ENCODE measurements at places on chromosomes 1 and 21. TPM values are rescaled to one million over a fixed set of nuclear protein-coding genes. Genes with fewer than 3 reads are reported as not detected.

CD84 gene
- total RNA-seq, result not detected

- no peak overlapping the region for H3K27ac ChIP-seq
- H3K4me3 ChIP-seq, result no peak overlapping the region
- no peaks in the 10 kb centered on the region for H3K36me3 ChIP-seq
- H3K27me3 ChIP-seq, result no peaks in the 10 kb centered on the region
- no peaks in the 10 kb centered on the region for H3K4me1 ChIP-seq
- no peak for DNase-seq
Observed at GRCh38 chr21:23858878-23859277, 1748.4 kb downstream of the MRPL39 start.

DNA sequence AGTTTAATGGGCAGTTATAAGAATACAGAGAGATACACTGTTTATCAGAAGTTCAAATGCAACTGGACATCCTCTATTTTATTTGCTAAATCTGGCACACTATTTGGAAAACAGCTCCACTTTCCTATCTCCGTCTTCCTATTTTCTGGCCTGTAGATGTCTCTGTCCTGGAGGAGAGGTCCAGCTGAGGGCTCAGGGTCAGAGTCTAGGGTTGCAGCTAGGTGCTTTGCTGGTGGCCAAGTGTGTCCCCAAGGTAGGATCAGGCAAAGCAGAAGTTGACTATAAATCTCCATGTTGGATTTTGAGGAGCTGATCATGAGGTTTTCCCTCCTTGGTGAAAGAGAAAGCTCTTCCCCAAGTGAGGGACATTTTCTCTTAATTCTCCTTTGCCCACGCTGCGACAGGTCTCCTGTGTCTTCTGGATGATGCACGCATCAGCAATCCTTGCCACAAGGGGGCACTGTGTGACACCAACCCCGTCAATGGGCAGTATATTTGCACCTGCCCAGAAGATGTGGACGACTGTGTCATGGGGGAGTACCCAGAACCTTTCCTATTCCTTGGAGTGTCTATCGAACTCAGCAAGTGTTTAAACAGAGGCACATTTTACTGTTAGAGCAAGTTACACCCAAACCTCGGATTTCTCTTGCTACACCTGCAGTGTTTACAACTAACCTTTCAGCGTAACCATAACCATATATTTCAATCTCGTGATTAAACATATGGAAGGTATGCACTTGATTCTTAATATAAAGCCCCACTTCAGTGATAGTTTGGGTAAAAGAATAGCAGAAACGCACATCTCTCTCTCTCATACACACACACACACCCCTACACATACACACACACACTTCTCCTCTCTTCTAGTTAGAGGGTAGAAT, 10.2 kb downstream of the ADAM30 start:
- peak; percentile 89 for DNase-seq
- no peaks in the 10 kb centered on the region for H3K4me1 ChIP-seq
- H3K27me3 ChIP-seq, result no peaks in the 10 kb centered on the region
- no peak overlapping the region for H3K27ac ChIP-seq
- H3K4me3 ChIP-seq, result no peak overlapping the region

GRCh38 chr1:15937146-15937545, 38.8 kb downstream of the ZBTB17 start:
- no peaks in the 10 kb centered on the region for H3K27me3 ChIP-seq
- peaks cover 81% of the 10 kb centered on the region for H3K36me3 ChIP-seq
- H3K27ac ChIP-seq, result no peak overlapping the region
- peak; percentile 57 for DNase-seq

- H3K4me3 ChIP-seq, result peak overlapping the region; percentile 35
- H3K27ac ChIP-seq, result peak overlapping the region; percentile 47
- H3K4me1 ChIP-seq, result peaks cover 6% of the 10 kb centered on the region
- peaks cover 8% of the 10 kb centered on the region for H3K36me3 ChIP-seq
- DNase-seq, result peak; percentile 91
- H3K27me3 ChIP-seq, result no peaks in the 10 kb centered on the region
Observed at GRCh38 chr21:43884012-43884860, 19.2 kb downstream of the AGPAT3 start.
